Fibroblast of villous mesenchyme (primary cell): ENCODE measurements at places on chromosomes 16 and 17. TPM values are rescaled to one million over a fixed set of nuclear protein-coding genes. Genes with fewer than 3 reads are reported as not detected.

The NPIPA3 gene
- 0.32 and 0.43 TPM in 2 replicates for total RNA-seq

The DPEP3 gene
- not detected in 2 replicates for total RNA-seq

The KRTAP4-9 gene
- not detected in 2 replicates for total RNA-seq

The CHD9NB gene
- 1.3 and 2.6 TPM in 2 replicates for total RNA-seq

The KIF19 gene
- not detected in 2 replicates for total RNA-seq

The SOST gene
- not detected in 2 replicates for total RNA-seq

The TBC1D3D gene
- under 0.01 TPM in 1 of 2 replicates, not detected in the other for total RNA-seq

The ITGAE gene
- total RNA-seq, result 20.6 and 37.1 TPM in 2 replicates

The HIC1 gene
- total RNA-seq, result 81.6 and 102 TPM in 2 replicates
